ENCODE measurements at places on chromosomes 12 and 14. TPM values are rescaled to one million over a fixed set of nuclear protein-coding genes. Genes with fewer than 3 reads are reported as not detected.

DNA sequence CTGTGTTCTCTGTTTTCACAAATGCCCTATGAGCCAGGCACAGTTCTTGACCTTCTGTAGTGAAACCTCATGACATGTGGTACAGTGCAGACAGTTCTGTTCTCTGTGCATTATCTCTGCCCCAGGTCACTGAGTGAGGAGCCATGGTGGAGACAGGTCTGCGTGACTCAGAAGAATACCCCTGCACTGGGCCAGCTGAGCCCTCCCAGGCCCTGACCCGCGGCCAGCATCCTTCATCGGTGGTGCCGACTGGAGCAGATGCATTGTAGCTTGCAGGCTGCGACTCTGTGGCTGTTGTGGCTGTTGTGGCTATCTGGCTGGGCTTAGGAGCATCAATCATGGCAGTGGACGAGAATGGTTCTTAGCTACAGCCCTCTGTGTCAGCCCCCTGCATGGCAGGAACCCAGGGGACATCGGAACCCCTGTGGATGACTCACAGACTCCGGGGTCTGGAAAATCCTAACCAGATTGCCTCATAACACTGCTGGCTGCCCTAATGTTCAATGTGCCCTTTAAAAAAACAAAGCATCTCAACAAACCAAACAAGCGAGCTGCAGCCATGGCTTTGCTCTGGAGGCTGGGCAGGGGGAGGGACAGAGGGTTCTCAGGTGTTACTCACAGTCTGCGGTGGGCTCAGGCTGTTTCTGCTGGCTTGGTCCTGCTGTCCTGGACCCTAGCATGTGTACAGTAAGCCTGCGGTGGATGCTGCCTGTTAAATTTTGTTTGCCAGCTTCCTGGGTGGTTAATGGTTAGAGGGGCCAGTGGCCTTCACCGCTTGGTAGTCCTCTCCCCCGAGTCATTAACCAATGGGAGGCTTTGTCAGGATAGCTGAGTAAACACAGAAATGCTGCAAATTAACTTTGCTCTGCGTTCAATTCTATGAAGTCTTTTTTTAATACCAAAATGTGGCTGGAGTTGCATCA lies at the start of gene SERPINA6:
SERPINA6 (minus strand) TSS at position 689 of the 923 bp plus-strand sequence. CDS start 8,688 bp downstream, outside the sequence.
- no peaks in the 10 kb centered on the region for H3K27me3 ChIP-seq
- H3K27ac ChIP-seq = no peak within 1 kb of the TSS
- no peak for DNase-seq
- H3K36me3 ChIP-seq = no peaks in the 10 kb centered on the region
- H3K4me3 ChIP-seq = no peak within 1 kb of the TSS
- no peaks in the 10 kb centered on the region for H3K4me1 ChIP-seq

GRCh38 chr12:666766-667308 lies 3.6 kb upstream of the NINJ2 start:
- H3K27ac ChIP-seq = no peak overlapping the region
- H3K36me3 ChIP-seq = no peaks in the 10 kb centered on the region

GRCh38 chr14:104956290-104956890 lies 21.8 kb downstream of the AHNAK2 start:
- H3K4me1 ChIP-seq = no peaks in the 10 kb centered on the region
- DNase-seq = no peak
- H3K4me3 ChIP-seq = no peak overlapping the region

- no peak overlapping the region for H3K4me3 ChIP-seq
- H3K36me3 ChIP-seq = no peaks in the 10 kb centered on the region
- H3K27ac ChIP-seq = no peak overlapping the region
- no peaks in the 10 kb centered on the region for H3K4me1 ChIP-seq
- DNase-seq = no peak
These were observed 58.3 kb downstream of the FGD6 start for GRCh38 chr12:95158919-95159318.

KLRC2 gene
- total RNA-seq = not detected

GRCh38 chr12:108447168-108447832 lies 67.8 kb upstream of the FICD start:
- no peak overlapping the region for H3K27ac ChIP-seq
- H3K4me1 ChIP-seq = no peaks in the 10 kb centered on the region
- no peak overlapping the region for H3K4me3 ChIP-seq
- H3K27me3 ChIP-seq = peaks cover 5% of the 10 kb centered on the region
- no peak for DNase-seq

GRCh38 chr12:45615268-45615667 lies 114.2 kb upstream of the ARID2 start:
- no peaks in the 10 kb centered on the region for H3K27me3 ChIP-seq
- H3K4me1 ChIP-seq = peaks cover 4% of the 10 kb centered on the region
- no peak for DNase-seq
- no peak overlapping the region for H3K4me3 ChIP-seq
- no peaks in the 10 kb centered on the region for H3K36me3 ChIP-seq
- H3K27ac ChIP-seq = no peak overlapping the region

AQP6 gene
- total RNA-seq = not detected

GRCh38 chr12:106764220-106764619 lies 10.3 kb upstream of the RIC8B start:
- H3K4me3 ChIP-seq = no peak overlapping the region
- peaks cover 11% of the 10 kb centered on the region for H3K27me3 ChIP-seq
- no peak for DNase-seq
- no peaks in the 10 kb centered on the region for H3K36me3 ChIP-seq
- no peak overlapping the region for H3K27ac ChIP-seq

- DNase-seq = peak; percentile 31
- no peak overlapping the region for H3K27ac ChIP-seq
- peaks cover 4% of the 10 kb centered on the region for H3K4me1 ChIP-seq
- no peak overlapping the region for H3K4me3 ChIP-seq
- no peaks in the 10 kb centered on the region for H3K27me3 ChIP-seq
- no peaks in the 10 kb centered on the region for H3K36me3 ChIP-seq
These were observed 42.4 kb upstream of the EMP1 start for GRCh38 chr12:13154027-13154538.

ETFBKMT gene
- 2.4 TPM for total RNA-seq

- no peak overlapping the region for H3K4me3 ChIP-seq
- DNase-seq = no peak
- no peaks in the 10 kb centered on the region for H3K27me3 ChIP-seq
- H3K27ac ChIP-seq = no peak overlapping the region
- H3K4me1 ChIP-seq = peaks cover 7% of the 10 kb centered on the region
- no peaks in the 10 kb centered on the region for H3K36me3 ChIP-seq
These were observed 23.3 kb downstream of the BTBD7 start for GRCh38 chr14:93309427-93309966.

GARIN6 gene
- not detected for total RNA-seq

GRCh38 chr12:4447151-4447550 lies 1.5 kb upstream of the FGF6 start:
- no peaks in the 10 kb centered on the region for H3K36me3 ChIP-seq
- no peak for DNase-seq
- H3K27me3 ChIP-seq = peaks cover 16% of the 10 kb centered on the region
- H3K27ac ChIP-seq = no peak overlapping the region
- H3K4me3 ChIP-seq = no peak overlapping the region

PITPNM2 gene
- total RNA-seq = 28.6 TPM

DNA sequence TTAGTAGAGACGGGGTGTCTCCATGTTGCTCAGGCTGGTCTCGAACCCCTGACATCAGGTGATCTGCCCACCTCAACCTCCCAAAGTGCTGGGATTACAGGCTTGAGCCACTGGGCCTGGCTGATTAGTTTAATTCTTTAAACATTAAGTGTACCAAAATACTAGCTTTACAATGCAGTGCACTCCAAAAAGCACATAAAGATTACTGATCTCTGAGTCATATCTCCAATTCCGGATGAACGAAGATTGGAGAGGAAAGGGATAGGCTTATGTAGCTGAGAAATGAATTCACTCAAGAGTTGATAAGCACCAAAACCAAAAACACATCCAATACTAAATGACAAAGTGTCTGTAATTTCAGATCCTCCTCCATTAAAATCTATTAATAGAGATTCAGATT lies 15.1 kb downstream of the NAV3 start:
- no peaks in the 10 kb centered on the region for H3K36me3 ChIP-seq
- no peak overlapping the region for H3K27ac ChIP-seq
- no peaks in the 10 kb centered on the region for H3K4me1 ChIP-seq
- no peaks in the 10 kb centered on the region for H3K27me3 ChIP-seq
- no peak for DNase-seq

- DNase-seq = no peak
- no peak overlapping the region for H3K4me3 ChIP-seq
- no peaks in the 10 kb centered on the region for H3K27me3 ChIP-seq
- no peaks in the 10 kb centered on the region for H3K4me1 ChIP-seq
- H3K27ac ChIP-seq = no peak overlapping the region
These were observed 127.3 kb upstream of the FLRT2 start for GRCh38 chr14:85402569-85403162.

GSG1 gene
- not detected for total RNA-seq

NPAS3 gene
- not detected for total RNA-seq

NOVA1 gene
- total RNA-seq = not detected

DNA sequence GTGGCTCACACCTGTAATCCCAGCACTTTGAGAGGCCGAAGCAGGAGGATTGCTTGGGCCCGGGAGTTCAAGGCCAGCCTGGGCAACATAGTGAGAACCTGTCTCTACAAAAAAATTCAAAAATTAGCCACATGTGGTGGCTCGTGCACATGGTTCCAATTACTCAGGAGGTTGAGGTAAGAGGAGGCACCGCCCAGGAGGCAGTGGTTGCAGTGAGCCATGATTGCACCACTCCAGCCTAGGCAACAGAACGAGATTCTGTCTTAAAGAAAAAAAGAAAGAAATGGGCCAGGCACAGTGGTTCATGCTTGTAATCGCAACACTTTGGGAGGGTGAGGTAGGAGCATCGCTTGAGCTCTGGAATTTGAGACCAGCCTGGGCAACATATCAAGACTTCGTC lies 33.5 kb downstream of the MAP1LC3B2 start:
- no peaks in the 10 kb centered on the region for H3K27me3 ChIP-seq
- H3K36me3 ChIP-seq = no peaks in the 10 kb centered on the region
- peaks cover 30% of the 10 kb centered on the region for H3K4me1 ChIP-seq
- DNase-seq = no peak

CMA1 gene
- not detected for total RNA-seq

KRT2 gene
- total RNA-seq = not detected

DNA sequence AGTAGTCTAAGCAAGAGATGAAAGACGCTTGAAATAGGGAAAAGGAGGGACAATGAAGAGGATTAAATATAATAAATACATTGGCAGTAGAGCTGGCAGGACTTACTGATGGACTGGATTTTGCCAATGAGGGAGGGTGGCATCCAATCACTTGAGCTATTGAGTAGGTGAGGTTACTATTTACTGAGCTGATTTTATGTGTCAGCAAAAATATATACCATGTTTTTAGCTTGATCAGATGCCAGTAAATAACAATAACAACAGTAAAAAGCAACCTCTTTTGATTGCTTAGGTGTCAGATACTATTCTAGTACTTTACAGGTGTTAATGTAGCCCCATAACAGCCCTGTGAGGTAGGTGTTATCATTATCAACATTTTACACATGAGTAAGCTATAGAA lies 187.5 kb upstream of the LMNTD1 start:
- no peaks in the 10 kb centered on the region for H3K27me3 ChIP-seq
- DNase-seq = no peak
- H3K4me1 ChIP-seq = no peaks in the 10 kb centered on the region
- no peak overlapping the region for H3K27ac ChIP-seq
- H3K36me3 ChIP-seq = no peaks in the 10 kb centered on the region

DNA sequence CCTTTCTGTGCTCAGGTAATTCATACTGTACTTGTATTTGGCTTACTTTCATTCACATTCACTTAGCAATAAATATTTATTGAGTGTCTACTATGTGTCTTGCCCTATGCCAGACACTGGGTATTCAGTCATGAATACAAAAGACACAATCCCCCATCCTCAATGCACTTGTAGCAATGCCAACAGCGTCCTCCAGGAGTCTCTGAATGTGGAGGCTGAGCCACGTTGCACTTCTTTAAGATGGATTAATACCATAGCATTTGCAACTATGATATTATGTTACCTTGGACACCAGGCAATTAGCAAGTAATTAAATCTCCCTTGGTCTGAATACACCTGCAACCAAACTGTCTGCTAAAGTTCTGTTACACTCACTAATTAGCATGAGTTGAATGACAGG lies 58.8 kb downstream of the OTX2 start:
- H3K27me3 ChIP-seq = no peaks in the 10 kb centered on the region
- no peak overlapping the region for H3K4me3 ChIP-seq
- H3K27ac ChIP-seq = no peak overlapping the region
- no peaks in the 10 kb centered on the region for H3K4me1 ChIP-seq
- no peaks in the 10 kb centered on the region for H3K36me3 ChIP-seq

GRCh38 chr14:105485739-105486162 lies 935 bp upstream of the CRIP1 start:
- peak overlapping the region; percentile 94 for H3K27ac ChIP-seq
- H3K36me3 ChIP-seq = peaks cover 6% of the 10 kb centered on the region
- DNase-seq = peak; percentile 75
- H3K4me1 ChIP-seq = peaks cover 83% of the 10 kb centered on the region

- H3K27ac ChIP-seq = no peak overlapping the region
- peaks cover 10% of the 10 kb centered on the region for H3K4me1 ChIP-seq
- no peak overlapping the region for H3K4me3 ChIP-seq
- no peaks in the 10 kb centered on the region for H3K27me3 ChIP-seq
These were observed 62.1 kb downstream of the ATG14 start for GRCh38 chr14:55349565-55349964.

DNA sequence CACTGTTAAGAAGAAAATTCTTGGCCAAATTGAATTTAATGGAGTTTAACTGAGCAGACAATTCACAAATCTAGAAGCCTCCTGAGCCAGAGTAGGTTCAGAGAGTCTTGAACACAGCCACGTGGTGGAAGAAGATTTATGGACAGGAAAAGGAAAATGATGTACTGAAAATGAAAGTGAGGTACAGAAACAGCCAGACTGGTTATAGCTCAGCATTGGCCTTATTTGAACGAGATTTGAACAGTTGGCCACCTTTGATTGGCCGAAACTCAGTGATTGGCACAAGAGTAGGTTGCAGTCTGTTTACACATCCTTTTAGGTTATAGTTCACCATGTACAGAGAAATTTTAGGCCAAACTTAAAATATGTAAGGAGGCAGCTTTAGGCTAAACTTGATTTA lies 9.9 kb downstream of the OAS2 start:
- no peaks in the 10 kb centered on the region for H3K27me3 ChIP-seq
- peak overlapping the region; percentile 59 for H3K27ac ChIP-seq
- H3K4me3 ChIP-seq = no peak overlapping the region

- H3K27me3 ChIP-seq = no peaks in the 10 kb centered on the region
- H3K4me3 ChIP-seq = no peak overlapping the region
- H3K36me3 ChIP-seq = no peaks in the 10 kb centered on the region
These were observed 10.2 kb downstream of the PPFIBP1 start for GRCh38 chr12:27534060-27534764.

DNA sequence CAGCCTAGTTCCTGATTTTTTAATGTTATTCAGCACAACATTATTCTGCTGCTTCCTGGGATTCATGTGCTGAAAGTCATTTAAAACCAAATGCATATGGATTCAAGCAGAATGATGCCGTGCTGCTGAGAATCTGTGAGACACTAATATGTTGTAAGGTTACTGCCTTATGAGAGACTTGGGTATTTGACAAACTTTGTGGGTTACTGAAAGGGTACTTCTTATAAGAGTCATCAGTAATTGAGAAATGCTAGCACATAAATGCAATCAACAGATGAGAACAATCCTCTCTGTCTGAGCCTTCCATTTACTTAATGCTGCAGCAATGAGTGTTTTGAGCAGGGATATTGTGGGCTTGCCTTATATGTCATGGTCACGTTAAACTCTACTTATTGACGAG lies 175.7 kb downstream of the NPAS3 start:
- H3K36me3 ChIP-seq = no peaks in the 10 kb centered on the region
- no peaks in the 10 kb centered on the region for H3K27me3 ChIP-seq
- H3K4me3 ChIP-seq = no peak overlapping the region
- no peak for DNase-seq
- no peaks in the 10 kb centered on the region for H3K4me1 ChIP-seq
- H3K27ac ChIP-seq = no peak overlapping the region

- no peaks in the 10 kb centered on the region for H3K36me3 ChIP-seq
- peaks cover 18% of the 10 kb centered on the region for H3K4me1 ChIP-seq
- DNase-seq = peak; percentile 71
- H3K4me3 ChIP-seq = no peak overlapping the region
These were observed 11.6 kb downstream of the RAPGEF3 start for GRCh38 chr12:47747126-47747525.

DACT1 gene
- total RNA-seq = 2.7 TPM
